ENCODE measurements at places on chromosomes 12 and 14.
A peak's percentile ranks its signal among the peaks of the same experiment; 100 is the strongest.

- DNase-seq = no peak
Measured at GRCh38 chr12:49227713-49228112, 37.2 kb upstream of the TUBA1C start.

GRCh38 chr12:30927222-30927611 is 669 bp downstream of the TSPAN11 start:
- DNase-seq = no peak

DNA sequence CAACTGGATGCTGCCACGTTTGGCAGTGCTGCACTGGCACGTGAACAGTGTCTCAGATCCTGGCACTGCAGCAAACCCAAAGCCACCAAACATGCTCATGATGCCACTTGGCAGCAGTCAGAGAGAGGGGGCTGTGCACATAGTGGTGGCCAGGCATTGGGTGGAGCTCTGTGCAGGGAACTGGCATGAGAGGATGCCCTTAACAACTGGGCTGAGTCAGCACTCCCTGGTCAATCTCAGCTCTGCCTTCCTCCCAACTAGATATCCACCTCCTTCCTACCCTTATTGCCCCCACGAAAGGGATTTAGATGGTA is 37.0 kb downstream of the ZFHX2 start:
- DNase-seq = no peak

- DNase-seq = no peak
Measured at GRCh38 chr14:86646125-86646524, 1116.2 kb downstream of the FLRT2 start.

DNA sequence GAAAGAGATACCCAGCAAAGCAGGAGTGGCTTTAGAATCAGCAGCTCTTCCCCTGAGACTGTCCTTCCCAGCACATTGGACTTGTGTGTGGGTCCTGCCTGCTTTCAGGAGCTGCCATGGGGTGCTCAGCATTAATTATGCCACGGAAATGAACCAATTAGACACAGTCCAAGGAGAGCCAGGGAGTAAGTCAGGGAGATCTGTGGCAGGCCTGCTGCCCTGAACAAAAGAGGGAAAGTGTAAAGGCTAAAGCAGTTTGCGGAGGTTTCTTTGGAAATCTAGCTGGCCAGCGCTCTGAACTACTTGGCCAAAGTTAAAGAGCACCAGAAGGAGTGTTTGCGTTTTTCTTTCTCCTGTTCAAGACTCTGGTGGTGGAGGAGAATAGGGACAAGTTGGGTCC is 65.7 kb upstream of the SRSF5 start:
- DNase-seq = no peak

DNA sequence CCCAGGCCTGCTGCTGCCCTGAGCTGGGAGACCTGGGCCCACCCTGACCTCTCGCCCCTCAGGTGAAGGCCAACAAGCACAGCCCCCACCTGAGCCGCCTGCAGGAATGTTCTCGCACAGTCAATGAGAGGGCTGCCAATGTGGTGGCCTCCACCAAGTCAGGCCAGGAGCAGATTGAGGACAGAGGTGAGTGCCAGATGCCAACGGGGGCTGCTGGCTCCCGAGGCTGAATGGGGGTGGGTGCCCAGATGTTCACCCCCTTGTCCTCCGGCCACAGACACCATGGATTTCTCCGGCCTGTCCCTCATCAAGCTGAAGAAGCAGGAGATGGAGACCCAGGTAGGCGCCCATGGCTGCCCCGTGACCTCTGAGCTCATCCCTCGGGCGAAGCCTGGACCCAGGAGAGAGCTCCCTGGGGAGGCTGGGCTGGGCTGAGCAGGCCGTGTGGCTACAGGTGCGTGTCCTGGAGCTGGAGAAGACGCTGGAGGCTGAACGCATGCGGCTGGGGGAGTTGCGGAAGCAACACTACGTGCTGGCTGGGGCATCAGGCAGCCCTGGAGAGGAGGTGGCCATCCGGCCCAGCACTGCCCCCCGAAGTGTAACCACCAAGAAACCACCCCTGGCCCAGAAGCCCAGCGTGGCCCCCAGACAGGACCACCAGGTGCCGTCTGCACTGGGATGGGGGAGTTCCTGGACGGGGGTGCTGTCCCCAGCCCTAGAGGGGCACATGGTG is 25.8 kb downstream of the HIP1R start:
- no peak for DNase-seq

GRCh38 chr14:61531465-61532122 is 163.7 kb upstream of the HIF1A start:
- no peak for DNase-seq

- no peak for DNase-seq
Measured at GRCh38 chr12:92389466-92389865, 243.8 kb upstream of the BTG1 start.

GRCh38 chr12:58465418-58465817 is 454.9 kb downstream of the LRIG3 start:
- DNase-seq = no peak

GRCh38 chr12:123671876-123672275 is 963 bp downstream of the TCTN2 start:
- no peak for DNase-seq

- DNase-seq = no peak
Measured at GRCh38 chr12:104712968-104713367, 245.1 kb downstream of the SLC41A2 start.

DNA sequence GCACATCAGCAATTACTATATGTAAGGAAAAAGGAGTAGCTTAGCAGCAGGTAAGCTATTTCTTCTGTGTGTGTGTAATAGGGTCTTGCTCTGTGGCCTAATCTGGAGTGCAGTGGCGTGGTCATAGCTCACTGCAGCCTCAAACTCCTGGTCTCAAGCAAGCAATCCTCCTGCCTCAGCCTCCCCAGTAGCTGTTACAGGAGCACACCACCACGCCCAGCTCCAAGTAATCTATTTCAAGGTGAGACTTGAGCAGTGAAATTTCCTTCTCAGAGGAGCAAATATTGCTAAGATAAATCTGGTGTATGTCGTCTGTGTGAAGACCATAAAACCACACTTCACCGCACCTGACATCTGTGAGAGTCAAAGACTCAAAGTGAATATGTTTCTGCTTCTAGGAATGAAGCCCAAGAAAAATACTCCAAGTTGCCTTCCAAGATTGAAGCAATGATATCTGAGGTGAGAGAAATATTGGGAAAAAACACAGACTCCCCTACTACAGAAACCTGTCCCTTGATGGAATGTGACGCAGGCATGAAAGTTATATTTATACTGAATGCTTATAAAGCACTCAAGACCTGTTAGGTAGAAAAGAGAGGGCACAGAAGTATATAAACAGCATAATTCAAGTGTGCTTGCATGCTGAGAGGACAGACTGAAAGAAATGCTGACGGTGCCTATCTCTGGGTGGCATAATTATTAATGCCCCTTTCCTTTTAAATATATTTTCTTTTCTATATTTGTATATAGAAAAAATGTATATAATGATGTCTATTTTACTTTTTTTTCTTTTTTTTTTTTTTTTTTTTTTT is 2.5 kb upstream of the SELPLG start:
- no peak for DNase-seq

DNA sequence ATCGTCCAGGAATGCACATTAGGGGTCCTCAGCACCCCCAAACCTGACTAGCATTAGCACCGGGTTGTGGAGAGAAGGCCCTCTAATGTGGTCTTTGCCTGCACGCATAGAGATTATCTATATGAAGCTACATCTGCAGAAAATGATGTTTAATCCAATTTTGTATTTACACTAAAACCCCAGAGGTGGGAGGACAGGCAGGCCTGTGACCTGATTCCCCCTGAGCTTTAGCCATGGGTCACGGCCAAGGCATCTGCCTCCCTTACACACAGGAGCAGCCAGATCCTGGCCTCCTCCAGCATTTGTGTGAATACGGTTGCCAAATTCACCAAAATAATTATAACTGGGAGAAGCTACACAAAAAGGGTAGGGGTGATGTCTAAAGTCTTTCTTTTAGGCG is 7.0 kb downstream of the APOLD1 start:
- DNase-seq = no peak

DNA sequence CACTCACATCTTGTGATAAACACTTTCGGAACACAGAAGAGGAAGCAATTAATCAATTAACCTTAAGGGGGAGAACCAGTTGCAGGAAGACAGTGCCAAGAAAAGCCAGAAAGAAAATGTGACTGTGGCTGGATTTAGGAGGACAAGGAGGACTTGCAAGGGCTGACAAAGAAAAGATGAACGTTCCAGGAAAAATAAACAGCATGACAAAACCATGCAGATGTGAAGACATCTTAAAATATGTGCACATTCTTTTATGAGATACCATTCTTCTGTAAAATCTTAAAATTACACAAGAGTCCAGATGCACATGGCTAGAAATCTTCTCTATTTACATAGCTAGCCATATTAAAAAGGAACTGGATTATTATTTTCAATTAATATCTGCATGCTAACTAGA is 33.4 kb downstream of the KITLG start:
- DNase-seq = no peak

DNA sequence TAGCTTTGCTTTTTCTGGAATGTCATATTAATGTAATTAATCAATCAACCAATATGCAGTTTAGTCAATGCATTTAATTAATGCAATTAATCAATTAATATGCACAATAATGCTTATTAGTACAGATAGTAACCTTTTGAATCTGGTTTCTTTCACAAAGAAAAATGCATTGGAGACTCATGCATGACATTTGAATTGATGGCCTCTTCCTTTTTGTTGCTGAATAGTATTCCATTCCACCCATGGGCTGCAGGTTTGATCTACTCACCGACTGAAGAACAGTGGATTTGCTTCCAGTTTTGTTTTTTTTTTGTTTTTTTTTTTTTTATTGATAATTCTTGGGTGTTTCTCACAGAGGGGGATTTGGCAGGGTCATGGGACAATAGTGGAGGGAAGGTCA is 13.1 kb upstream of the GPR132 start:
- no peak for DNase-seq

DNA sequence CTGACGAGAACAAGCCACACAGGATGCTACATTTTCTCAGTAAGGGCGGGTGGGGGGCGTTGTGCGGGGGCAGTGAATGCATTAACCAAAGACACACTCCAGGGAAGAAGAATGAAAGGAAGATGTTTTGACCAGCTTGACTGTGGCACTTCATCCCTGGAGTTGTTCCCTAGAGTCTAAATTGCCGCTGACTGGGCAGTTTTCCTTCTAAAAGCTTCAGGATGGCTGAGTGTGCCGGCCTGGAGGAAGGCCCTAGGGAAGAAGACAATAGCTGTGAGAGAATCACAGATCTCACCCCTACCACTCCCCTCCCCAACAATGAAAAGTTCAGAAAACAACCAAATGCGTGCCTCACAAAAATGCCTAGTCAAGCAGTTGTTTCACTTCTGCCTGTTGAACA is 67.2 kb downstream of the NKX2-1 start:
- no peak for DNase-seq

- no peak for DNase-seq
Measured at GRCh38 chr12:11780521-11781101, 131.1 kb downstream of the ETV6 start.

DNA sequence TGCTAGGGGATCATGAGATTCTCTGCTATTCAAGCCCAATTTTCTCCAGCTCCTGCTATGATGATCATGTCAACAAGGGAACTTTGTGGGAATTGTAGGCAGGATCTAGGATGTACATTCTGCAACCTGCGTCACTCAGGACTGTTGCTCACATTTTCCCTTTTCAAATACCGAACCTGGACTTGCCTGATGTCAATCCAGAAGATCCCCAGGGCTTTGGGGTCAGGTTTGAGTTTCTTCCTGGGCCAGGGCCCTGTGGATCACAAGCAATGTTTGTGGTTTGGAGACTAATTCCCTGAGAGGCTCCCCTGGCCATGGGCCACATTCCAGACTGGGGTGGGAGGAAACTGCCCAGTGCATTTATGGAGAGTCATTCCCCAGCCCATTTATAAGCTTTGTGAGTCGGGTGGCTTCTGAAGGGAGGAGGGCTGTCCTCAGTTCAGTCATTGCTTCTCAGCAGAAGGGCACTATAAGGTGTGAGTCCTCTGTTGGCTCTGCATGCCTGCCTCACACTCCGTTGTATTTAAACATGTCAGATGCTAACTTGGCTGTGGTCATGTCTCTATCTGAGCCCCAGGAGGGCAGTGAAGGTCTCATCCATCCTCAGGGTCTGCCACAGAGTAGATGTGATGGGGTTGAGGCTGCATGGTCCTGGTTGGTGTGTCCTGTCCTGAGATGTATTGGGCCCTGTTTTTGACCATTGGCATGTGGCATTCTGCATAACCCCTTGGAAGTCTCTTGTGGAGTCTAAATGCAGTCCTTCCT is 6.5 kb downstream of the KRT86 start:
- no peak for DNase-seq

- peak; percentile 62 for DNase-seq
Measured at GRCh38 chr12:55738123-55739024, 4.5 kb upstream of the GDF11 start.

DNA sequence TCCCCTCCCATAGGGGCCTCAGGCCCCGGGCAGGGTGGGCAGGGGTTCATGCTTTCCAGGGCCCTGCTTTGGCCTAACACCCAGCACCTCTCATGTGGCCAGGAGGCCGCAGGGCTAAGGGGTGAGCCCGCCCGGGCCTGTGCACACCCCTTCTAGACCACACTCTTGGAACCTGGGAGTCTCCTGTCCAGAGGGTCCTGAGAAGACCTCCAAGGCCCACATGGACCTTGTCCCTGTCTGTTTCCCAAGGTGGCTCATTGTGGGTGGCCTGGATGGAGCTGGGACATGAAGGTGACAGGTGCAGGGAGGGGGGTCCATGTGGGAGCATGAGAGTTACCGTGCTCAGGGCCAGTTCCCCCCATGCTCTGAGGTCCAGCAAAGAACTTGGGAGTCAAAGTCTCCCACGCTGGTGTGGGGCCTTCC is 11.6 kb downstream of the DLK1 start:
- DNase-seq = no peak

DNA sequence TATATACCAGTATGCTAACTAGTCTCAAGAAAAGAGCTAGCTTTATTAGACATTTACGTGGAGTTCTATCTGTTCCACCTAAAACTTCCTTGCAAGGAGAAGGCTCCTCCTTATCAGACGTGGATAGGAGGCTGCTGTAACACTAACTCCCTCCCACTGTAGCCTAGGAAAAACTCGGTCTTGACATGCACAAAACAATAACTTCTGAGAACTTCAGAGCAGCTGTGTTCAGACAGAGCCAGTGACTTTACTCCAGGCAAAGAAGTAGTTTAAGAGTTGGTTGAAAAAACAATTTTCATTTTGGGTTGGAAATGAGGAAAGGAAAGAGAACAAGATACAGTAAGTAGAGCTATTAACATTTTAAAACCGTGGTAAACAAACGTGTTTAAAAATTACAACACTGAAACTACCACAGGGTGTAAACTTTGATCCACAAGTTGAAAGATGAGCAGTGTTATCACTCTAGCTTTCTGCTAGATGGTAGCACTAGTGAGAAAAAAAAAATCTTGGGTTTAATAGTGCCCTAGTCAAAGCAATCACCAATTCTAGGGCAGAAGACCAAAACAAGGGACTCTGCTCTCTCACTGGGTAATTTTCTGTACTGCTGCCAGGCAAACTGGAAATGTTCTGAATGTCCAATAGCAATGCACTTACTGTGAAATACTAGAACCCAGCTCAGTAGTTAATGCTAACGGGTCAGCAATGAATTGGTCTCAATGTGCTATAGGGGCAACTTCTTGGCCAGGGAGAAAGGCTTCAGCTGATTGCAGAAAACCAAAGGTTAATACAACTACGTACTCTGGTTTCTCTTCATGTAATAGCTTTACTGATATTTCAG is 2.4 kb downstream of the ATF7 start:
- no peak for DNase-seq

- no peak for DNase-seq
Measured at GRCh38 chr14:68412505-68413465, 380.1 kb downstream of the ZFP36L1 start.

GRCh38 chr12:65464930-65465329 is 186.4 kb downstream of the MSRB3 start:
- DNase-seq = no peak

GRCh38 chr14:90381011-90381786 is 15.6 kb upstream of the CALM1 start:
- no peak for DNase-seq

GRCh38 chr12:108630481-108631207 is 3.0 kb downstream of the SELPLG start:
- no peak for DNase-seq

Data from activated naive CD8-positive, alpha-beta T cell treated with anti-CD3 and anti-CD28 coated beads, Interleukin-2, amount 50 U/mL, for 16 hours (primary cell).